ENCODE measurements at places on chromosomes 6 and 20.
A peak's percentile ranks its signal among the peaks of the same experiment; 100 is the strongest.

DNA sequence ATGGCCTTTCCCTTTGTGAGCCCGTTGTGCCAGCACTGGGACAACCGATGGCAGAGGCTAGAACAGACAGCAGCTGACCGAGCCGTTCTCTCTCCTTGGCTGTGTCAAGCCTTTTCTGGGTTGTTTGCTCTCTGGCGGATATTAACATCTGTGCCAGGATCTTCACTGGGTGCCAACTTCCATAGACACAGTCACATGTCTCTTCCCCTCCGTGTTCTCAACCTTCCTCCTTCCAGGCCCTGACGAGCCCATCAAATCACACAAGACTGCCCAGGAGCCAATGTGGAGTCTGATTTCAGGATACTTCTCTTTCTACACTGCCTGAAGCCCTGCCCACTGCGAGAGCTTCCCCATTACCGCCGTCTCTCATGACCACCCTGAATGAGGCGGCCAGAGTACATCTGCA is 111.0 kb upstream of the RALGAPA2 start:
- DNase-seq, result no peak

- no peak for DNase-seq
Measured at GRCh38 chr6:1795910-1796309, 186.2 kb downstream of the FOXC1 start.

- no peak for DNase-seq
Measured at GRCh38 chr20:57787151-57787989, 77.6 kb upstream of the PMEPA1 start.

DNA sequence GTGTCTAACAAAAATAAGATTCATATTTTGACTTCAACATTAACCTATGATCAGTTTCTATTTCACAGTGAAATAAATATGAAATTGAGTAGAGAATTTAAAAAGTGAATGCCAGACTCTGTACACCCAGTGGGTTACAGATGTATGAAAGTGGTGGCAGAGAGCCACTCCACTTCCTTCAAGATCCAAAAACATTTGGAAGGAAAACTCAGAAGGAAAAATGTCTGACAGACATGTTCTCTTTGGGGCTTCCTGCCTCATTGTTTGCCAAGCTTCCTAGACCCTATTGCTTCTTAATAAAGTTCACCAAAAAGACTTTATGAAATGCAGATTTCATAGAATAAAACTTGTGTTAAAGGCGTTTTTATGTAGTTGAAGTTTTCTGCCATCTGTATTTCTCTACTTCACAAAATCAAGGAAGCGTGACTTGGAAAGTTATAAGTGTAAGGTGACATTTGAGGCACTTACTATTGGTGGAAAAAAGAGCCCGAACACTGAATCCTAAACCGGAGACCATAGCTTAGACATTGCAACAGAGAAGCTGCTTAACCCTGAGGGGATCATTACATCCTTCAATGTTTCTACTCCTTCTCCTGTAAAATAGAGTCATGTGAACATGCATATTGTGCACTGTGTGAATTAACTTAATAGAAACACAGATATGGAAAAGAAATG is 12.8 kb downstream of the HMGCLL1 start:
- no peak for DNase-seq

DNA sequence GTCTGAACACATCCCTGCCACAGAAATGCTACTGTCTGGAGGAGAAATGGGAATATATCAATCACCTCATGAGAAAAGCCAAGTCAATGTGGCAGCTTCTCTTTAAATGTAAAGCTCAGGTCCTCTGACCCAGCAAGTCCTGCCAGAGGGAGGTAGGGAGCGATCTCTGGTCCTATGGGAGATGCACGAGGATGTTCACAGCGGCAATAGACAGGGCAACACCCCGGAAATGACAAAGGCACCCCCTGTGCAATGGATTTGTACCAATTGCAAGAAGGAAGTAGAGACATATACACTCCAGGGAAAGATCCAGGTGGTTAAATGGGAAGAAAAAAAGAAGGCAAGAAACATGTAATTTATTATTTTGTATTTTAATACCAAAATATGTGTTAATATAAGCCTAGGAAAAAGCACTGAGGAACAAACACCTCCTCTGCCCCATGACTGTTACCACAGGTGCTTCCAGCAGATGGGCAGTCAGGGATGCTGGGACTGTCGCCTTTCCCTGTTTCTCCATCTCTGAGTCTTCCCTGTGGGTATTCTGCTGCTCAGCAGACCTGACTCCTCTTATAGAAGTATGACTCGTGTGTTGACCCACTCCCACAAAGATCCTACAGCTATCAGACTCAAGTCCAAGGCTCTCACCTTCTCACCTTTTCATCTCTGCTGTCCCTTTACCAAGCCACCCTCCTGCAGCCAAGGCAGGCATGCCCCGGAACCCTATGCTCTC is 20.8 kb downstream of the ATP9A start:
- no peak for DNase-seq

GRCh38 chr6:135066397-135066796 is 11.8 kb upstream of the HBS1L start:
- no peak for DNase-seq

DNA sequence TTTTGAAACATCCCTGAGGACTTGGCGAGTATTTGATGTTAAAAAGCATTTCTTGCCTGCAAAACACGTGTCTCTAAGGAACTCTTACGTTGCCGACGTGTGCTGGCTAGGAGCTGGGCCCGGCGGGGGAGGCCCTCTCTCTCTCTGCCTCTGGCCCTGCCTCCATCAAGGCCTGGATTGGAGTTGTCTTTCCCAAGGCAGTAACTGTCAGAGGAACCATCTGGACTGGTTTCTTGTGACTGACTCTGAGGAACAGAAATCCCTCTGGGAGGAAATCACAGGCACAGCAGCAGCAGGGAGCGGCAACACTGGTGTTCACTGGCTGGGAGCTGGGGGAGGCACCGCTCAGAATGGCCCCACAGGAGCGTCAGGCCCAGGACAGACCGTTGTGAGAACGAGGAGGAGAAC is 244.2 kb downstream of the NRN1 start:
- DNase-seq, result no peak

DNA sequence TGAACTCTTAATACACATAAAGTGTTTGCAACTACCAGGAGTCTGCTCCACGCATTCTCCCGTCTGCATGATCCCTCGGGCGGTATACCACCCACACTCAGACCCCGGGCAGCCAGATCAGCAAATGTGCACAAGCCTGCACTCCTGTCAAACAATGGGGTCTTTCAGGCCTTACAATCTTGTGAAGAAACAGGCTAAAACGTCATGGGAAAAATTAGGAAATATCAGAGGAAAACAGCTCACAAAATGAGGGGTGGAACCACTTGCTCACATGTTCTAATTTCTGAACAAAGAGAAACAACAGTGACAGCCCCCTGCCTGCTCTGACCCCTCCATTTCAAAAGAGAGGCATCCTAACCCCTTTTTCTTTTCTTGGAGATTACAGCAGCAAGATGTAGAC is 69.4 kb downstream of the BACH2 start:
- no peak for DNase-seq

GRCh38 chr6:153073841-153074240 is 57.2 kb downstream of the RGS17 start:
- DNase-seq, result no peak

GRCh38 chr6:82878812-82879211 is 186.8 kb downstream of the UBE3D start:
- peak; percentile 78 for DNase-seq

DNA sequence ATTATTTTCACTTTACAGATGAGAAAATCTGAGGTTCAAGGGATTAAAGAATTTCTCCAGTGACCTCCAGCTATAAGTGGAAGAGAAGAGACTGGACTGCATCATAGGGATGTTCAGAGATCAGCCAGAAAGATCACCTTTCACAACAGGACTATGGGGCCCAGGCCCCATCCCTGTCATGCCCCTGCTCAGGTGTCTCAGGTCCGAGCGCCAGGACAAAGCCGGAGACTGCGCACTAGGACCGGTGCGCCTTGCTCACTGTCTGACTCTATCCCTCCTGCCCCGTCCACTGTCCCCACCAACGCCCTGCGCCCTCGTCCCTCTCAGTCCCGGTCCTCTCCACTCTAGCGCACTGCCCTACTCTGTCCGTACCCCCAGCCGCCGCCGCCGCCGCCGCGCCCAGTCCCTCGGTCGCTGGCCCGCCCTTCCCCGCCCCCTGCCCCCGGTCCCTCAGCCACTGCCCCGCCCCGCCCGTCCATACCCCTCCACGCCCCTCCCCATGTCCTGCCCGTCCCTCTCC is 521 bp upstream of the RAD21L1 start:
- DNase-seq, result no peak

DNA sequence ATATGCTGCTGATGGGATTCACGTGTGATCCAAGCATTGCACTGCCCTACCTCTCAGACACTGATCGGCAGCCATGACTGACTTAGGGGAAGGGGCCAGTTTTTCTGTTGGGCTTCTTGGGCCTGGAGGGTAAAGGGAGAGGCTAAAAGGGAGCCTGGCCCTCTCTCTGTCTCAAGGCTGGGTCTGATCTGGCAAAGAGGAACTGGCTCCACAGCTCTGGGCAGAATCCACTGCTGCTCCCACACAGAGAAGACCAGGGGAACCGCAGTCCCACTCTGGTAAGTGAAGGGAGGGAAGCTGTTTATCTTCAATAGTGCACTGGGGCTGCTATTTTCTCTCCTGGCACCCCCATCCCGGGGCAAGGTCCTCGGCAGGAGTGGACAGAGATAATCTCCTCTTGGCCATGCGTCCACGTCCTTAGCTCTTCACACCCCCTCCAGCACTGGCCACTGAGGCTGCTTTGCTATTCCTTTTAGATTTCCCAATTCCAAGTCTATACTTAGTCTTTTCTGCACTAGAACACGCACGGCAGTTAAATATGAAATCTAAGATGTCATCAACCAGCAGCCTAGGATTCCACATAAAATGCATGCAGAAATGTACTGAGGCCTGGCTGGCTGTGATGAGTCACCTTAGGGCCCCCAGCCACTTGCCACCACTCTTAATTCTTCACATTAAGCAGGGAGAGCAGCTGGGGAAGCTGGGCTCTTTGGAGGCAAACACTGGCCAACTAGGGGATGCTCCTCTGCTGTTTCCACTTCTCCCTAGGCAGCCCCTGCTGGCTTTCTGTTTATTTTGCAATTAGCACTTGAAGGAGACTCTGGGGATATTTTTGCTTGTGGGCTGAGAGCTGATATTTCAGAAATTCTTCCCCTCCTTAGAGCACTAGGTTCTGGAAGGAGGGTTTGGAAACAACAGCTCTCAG is 87.8 kb upstream of the ARMC2 start:
- peak; percentile 21 for DNase-seq

DNA sequence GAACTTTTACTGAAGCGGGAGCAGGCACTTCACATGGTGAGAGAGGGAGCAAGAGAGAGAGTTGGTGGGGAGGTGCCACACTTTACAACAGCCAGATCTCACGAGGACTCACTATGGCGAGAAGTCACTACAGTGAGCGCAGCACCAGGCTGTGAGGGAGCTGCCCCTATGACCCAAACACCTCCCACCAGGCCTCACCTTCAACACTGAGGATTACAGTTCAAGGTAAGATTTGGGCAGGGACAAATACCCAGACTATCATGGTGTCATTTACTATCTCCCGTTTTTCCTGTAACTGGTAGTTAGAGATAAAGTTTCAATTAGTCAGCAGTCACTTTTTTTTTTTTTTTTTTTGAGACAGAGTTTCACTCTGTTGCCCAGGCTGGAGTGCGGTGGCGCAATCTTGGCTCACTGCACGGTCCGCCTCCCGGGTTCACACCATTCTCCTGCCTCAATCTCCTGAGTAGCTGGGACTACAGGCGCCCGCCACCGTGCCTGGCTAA is 7.8 kb downstream of the RBCK1 start:
- no peak for DNase-seq

DNA sequence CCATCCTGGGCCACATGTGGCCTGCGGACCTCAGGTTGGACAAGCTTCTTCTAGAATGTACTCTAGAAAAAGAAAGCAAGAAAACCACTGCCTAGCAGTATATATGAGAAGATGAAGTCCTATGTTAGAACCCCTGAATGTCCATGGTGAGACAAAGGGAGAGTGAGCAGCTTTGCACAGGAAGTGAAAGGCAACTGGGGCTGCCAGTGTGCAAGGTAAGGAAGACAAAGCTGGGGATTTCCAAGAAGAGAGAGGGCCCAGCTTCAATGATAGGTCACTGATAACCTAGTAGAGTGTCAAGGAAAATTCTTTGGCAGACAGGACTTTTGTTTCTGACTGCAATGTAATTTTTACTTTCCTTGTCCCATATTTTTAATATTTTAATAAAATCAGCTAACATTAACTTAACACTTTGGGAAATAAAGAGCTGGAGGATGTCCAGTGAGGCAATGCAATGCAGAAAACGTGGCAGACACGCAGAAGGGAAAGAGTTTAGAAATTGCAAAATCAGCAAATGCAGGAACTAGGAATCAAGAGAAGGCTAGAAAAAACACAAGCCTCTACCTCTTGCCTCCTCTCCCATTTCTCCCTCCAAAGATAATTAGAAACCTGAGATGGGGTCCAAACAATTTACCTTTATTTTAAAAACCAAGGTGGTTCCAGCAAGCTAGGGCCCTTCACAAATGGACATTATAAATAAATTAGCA is 47.4 kb downstream of the CYP39A1 start:
- no peak for DNase-seq

DNA sequence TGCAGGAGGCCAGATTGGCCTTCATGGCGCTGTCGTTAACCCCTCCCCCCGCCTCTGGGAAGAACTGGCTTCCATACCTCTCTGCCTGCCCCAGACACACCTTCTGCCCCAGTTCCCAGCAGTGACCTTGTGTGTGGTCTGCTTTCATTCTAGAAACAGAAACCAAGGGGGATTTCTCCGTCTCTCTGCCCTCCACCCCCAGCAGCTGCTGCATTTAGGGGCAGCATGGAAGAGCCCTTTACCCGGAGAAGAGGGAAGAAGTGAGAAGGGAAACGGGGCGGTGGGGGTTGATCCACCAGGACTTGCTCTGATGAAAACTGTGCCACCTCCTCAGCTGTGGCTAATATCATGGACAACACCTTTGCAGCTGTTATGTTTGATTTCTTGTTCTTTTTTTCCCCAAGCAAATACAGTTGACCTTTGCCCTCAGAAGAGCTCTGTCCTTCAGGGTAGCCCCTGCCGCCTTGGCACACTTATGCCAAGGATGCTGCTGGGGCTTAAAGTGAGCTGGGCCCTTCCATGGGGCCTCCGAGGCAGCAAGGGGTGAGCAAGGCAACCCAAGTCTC is 6.1 kb downstream of the GLP1R start:
- no peak for DNase-seq
